ENCODE measurements at places on chromosomes 6 and 20.
A peak's percentile ranks its signal among the peaks of the same experiment; 100 is the strongest.

DNA sequence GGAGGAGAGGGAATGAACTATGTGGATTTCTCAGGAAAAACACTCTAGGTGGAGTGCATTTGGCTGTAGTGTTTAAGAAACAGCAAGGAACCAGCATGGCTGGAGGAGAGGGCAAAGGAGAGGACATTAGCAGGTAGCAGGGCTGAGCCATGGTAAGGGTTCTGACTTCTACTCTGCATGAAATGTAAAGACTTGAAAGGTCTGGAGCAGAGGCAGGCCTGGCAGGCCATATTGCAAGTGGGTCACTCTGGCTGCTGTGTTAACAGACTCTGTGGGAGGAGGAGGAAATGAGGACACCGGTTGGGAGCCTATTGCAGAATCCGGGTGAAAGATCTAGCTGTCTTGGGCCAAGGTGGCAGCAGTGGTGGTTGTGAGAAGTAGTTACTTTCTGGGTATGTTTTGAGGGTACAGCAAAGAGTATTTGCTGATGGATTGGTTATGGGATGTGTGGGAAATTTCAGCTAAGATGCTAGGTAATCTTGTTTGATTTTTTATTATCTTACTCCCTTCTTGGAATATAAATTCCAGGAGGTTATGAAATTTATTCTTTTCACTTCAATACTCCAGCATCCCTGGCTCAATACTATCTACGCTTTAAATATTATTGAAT is 115.9 kb upstream of the BCLAF1 start:
- DNase-seq = peak; percentile 74

DNA sequence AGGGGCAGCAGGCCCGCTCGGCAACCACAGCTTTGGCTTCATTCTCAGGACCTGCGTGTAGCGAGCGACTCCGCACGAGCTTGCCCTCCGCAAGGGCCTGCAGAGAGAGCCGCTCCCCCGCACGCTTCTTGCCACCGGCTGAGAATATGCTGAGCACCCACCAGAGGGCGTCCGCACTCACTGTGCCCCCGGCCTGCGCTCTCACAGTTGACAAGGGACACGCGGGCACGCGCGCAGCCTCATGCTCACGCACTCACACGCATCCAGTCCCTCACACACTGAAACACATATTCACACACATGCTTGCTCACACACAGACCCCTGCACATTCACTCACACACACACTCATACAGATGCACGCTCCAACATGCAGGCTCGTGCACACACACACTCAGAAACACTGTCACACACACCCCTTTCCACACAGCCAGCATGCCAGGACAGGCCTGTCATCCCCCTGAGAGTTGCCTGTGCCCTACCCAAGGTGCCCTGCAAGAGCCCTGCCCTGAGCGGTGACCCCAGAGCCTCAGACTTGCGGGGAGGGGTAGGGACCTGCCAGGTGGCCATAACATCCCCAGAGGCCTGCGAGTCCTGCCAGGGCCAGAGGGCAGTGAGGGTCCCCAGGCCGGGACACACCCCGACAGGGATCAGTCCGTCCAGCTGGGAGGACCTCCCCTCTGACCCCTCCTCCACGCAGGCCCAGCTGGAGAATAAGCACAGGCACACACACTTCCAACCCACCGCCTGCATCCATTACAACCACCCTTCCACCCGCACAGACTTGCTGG is 174.1 kb downstream of the BMP7 start:
- peak; percentile 47 for DNase-seq

DNA sequence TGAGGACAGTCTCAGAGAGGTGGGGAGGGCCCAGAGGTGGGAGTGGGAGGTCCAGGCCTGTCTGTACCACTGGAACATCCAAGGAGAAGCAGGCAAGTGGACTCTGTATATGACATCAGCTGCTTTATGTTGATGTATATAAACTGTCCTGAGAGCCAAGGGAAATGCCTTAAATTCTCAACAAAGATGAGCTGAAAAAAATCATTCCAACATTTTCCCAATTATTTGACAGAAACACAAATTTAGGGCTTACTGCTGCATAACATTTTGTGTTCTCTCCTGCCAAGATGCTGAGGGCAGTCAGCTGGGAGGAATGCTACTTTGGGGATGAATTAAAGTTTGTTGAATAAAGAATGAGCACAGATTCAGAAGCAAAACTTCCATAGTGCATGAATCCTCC is 52.8 kb downstream of the FOXC1 start:
- DNase-seq = no peak

DNA sequence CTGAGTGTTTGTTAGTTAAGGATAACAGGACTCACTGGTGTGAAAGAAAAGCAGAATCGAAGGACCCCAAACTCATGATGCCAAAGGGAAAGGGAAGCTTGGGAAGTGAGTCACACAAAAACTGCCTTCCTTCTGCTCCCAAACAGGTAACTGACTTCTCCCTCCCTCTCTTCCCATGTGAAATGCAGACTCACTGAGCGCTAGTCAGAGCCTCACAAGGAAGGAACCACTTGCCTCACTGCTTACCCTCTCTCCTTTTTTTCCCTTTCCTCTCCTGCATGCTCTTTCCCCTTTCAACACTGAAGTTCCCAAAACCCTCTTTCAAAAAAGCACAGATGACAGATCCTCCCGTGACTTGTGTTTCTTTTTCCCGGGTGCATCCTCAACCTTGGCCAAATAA is 56.4 kb downstream of the LYRM4 start:
- peak; percentile 15 for DNase-seq

DNA sequence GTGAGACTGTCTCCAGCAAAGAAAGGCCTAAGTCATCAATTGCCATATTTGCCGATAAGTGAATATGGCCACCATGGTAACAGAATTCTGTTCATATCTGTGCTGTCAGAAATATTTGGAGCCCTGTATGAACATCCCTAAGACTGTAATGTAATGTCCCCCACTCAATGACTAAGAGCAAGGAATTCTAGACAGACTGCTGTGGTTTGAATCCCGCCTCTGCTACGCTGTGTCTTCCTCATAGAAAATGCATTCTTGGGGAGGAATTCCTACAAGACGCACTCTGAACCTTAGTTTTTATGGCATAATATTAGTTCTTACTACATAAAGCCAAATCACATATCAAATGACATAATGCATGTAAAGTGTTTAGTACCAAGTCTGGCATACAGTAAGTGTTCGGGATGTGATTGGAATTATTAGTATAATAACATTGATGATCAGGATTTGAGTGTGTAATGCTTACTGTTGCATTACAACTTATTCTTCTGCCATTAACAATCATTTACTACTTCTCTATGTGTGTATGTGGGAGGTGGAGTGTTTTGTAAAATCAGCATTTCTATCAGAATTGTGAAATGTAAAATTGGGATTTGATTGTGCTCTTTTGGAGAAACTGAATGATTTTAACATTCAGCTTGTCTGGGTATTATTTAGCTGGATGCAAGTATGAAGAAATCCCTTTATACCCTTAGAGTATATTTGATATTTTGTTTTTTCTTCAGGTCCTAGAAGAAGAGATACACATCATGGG is 103.0 kb downstream of the OLIG3 start:
- DNase-seq = no peak

- peak; percentile 47 for DNase-seq
Measured at GRCh38 chr6:131135244-131136020, at the start of gene AKAP7. TSS of gene AKAP7 (plus strand) at chr6:131135467. CDS start at chr6:131135764, 297 bp downstream.
